ENCODE measurements at places on chromosomes 5 and 9.

DNA sequence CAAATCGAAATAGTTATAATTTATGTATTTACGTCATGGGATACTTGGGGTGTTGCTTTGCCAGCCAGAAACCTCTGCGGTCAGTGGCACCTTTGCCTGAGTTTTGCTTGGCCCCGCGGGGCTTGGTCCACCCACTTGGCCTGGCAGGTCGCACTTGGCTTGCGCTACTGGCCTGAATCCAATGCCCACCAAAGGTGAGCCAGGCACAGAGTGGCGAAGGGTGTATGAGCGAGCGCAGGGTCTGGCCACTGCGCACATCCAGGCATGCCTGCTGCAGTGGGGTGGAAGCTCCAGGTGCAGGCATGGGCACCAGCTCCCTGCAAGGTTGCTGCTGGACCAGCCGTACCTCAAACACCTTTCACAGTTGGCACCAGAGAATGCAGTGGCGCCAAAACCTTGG lies 714.6 kb downstream of the CDH9 start:
- no peak for DNase-seq

- no peak for DNase-seq
Measured at GRCh38 chr5:2998106-2998505, 246.6 kb upstream of the IRX2 start.

DNA sequence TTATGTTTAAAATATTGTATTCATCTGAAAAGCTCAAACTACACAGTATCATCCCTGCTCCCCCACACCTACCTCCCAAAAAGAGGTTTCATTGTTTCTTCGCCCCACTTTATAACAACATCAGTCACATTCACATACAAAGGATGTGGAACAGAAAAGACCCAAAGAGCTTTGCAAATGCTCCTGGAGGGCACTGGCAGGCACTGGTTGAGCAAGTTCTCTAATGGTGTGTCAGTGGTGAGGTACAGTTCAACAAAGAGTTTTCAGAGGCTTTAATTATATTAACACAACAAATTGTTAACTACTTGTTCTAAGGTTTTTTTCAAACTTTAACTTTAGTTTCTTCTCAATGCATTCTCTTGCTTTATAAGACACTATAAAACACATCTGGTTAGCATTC lies 54.1 kb upstream of the ECM2 start:
- no peak for DNase-seq

DNA sequence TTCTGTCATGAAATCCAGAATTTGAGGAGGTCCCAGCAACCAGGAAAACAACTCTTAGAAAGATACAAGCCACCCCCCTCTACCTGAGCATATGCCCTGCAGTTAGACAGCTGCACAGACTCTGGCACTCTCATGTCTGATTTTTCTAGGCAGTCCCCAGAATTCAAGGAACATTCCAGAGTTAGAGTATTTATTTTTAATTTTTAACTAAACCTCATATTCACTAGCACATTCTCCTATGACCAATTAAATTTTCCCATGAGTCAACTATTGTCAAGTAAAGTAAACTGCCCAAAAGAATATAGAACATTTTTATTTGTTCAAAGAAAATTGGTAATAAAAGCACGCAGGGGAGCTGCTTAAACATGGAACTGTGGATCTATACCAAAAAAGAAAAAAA lies 490.5 kb upstream of the SEMA6A start:
- DNase-seq: no peak

DNA sequence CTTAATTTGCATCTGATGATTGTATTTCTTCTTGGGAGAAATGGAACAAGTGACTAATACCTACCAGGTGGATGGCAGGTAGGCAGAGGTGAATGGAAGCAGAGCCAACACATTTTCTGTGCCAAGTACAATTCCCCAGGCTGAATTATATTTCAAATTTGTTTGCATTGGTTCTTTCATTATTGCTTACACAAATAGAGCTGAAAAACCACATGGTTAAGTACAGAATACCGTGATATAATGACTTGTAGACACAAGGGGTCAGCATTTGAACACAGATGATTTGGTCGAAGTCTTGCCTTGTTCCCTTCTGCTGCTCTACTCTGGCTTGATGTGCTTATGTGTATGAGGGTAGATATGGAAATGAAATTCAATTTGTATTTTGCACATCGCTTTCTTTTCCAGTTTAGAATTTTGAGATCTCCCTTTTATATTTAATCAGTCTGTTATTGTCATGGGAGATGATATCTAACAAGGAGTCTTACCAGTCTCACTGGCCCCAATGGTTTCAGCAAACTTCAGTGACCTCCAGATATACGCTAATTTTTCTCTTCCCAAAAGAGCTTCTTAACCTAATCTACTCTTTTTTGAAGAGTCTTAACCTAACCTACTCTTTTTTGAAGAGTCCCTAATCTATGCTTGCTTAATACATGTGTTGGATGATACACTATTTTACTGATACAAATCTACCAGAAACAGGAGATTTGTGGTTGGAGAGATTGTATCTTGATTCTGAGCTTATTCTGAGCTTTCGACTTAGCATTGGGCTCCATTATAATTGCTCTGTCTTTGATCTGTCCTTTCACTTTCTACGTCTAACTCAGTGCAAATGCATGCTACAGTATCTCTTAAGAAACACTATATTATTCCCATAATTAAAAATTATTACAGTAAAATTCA lies 88.1 kb downstream of the PCSK1 start:
- DNase-seq: no peak
